T47D (cell line): ENCODE measurements at places on chromosomes 4 and X.

DNA sequence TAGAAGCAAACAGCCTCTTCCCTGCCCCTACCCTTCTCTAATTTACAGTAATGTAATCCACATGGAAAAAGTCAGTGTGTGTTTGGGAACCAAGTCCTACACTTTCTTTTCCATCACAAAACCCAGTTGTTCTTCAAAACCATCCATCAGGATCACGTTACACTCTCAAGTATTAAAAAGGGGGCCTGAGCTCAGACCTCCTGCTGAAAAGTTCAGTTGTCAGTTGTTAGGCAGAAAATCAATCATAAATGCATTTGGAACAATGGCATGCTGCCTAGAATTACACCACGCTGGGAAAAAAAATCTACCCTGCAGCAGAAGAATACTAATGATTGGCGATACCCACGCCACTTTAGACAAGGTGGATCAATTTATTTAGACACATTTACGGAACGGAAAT, 236.5 kb downstream of the PARM1 start:
- DNase-seq, result no peak

DNA sequence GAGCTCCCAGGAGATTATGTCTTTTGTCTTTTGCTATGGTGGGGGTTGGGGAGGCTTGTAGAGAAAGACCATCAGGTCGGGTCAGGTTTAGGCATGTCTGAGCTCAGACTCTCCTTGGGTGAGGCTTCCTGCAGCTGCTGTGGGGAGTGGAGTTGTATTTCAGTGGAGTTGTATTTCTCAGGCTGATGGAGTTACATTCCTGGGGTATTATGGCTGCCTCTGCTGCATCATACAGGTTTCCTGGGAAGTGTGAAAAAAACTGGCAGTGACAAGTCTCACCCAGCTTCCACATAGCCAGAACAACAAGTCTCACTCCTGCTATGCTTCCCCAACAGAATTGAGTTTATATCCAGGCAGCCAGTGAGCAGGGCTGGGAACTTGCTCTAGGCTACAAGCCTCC, 119.3 kb downstream of the VSIG4 start:
- no peak for DNase-seq

DNA sequence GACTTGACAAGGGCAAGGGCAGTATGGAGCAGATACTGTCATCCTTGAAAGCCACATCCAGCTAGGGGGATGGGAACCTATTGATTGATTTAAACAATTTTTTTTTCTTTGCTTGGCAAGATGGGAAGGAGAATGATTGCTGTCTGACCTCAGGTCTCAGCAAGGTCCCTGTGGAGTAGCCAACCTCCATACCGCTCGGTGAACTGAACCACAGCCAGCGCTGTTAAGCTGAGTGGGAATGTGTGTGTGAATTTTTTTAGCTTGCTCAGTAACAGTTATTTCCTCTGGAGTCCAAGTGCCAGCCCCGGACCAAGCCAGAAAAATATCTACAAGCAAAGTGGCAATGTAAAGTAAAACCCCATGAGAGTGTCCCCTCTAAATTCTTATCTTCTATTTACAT, 25.9 kb downstream of the DCX start:
- no peak for DNase-seq

DNA sequence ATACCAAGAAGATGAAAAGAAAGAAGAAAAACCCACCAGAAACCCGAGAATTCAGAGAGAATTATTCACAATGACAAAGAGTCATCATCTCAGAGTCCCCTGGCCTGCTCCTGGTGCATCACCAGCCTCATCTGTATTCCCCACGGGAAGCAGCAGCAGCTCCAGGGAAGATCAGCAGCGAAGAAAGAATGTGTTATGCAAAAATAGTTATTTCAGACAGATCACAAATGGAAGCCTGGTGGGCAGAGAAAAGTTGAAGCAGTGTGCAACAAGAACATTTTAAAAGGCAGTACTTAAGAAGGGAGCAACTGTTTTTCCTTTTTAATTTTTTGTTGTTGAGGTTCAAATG, 189.2 kb downstream of the PPP3CA start:
- no peak for DNase-seq

GRCh38 chr4:76214177-76214675, 602 bp upstream of the SCARB2 start:
- no peak for DNase-seq

DNA sequence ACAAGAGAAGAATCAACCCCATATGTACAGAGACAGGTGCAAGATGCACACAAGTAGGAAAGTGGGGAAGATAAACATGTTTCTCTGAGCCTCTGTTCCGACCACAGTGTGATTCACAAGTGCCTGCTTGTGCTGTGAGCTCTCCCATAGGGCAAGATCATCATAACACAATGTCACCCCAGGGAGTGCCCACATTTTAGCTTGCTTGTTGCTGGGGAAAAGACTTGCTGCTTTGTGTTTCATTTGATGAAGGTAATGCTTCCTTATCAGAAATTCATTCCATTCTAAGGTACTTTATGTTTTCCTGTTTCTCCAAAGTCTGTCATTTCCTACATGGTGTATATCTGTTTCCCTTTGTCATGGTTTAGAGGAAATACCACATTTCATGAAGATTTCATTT, 304.5 kb upstream of the DIPK2B start:
- DNase-seq, result no peak

DNA sequence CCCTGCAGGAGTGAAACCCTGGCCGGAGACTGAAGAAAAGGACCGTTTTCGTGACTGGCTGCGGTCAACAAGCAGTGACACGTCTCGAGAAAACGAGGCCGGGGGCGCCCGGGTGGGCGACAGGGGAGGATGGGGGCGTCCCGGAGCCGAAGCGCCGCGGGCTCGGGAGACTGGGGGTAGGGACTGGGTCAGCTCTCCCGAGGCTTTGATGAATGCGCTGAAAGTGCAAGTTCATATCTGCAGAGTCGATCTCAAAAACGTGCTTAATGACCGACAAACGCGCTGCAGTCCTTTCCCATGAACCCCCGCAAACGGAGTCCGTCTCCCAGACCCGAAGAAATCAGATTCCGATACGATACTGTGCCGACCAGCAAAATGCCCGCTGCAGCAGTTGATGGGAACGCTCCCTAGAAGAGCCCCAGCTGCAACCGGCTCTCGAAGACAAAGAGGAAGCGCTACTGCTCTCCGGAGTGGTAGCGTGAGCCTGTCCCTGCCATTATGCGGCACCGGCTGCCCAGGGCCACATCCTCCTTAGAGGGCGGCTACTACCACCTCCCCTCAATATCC, 806 bp upstream of the CD99L2 start:
- DNase-seq, result no peak

- DNase-seq, result no peak
These were observed 41.3 kb downstream of the RHOH start for GRCh38 chr4:40238008-40238699.

DNA sequence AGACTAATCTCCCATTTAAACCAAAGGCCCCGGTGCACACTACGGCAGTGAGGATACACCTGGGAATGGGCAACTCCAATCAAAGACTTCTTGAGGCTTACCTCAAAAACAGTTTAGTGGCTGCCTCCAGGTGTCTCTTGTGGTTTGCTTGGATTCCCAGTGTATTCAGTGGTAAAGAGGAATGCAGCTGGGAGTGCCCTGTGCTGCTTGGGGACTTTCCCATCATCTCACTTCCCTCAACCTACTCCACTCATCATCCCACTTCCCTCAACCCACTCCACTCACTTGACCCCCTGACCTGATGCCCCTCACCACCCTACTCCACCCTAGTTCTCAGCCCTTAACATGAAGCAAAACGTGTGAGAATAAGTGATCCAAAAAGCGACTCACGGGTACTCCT, 177.3 kb upstream of the ETNPPL start:
- DNase-seq, result peak; percentile 72

DNA sequence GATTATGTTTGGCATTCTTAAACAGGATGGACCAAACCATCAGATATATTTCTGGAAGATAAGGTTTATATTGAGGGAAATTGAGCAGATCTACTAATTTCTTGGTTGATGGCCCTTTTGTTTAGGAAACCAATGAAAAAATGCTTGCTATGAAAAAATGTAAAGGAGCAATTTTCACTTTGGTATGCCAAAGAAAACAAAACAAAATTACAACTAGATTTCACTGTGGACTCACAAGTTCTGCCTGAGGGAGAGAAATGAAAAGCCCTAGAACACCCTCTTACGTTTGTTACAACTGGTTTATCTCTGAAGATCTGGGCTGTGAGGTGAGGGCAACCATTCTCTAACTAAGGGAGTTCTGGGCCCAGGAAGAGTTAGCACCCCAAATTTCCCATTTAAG, 122.5 kb upstream of the IL15 start:
- no peak for DNase-seq

DNA sequence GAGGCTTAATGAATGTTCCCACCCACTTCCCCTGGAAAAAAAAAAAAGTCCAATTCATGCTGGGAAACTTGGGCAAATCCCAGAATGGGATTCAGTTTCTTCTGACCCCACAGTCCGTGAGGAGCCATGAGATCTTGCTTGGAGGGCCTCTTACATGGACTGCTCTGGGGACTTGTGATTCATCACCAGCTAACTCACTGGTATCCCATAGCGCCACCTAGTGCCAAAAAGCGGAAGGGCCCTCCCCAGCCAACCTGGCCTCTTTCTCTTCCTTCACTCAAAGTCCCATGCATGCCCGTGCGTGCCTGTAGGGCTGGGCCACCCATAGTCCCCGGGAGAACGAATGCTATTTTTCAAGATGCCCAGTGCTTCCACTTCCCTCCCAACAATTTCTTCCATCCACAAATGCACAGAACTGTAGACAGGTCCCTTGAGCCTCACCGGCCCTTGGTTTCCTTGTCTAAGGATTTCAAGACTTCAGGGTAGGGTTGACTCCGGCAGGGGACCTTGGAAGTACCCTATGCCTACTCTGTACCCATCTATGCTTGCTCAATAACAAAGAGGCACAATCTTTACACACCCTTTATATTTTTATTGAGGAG, 5.1 kb downstream of the RTL5 start:
- peak; percentile 18 for DNase-seq

DNA sequence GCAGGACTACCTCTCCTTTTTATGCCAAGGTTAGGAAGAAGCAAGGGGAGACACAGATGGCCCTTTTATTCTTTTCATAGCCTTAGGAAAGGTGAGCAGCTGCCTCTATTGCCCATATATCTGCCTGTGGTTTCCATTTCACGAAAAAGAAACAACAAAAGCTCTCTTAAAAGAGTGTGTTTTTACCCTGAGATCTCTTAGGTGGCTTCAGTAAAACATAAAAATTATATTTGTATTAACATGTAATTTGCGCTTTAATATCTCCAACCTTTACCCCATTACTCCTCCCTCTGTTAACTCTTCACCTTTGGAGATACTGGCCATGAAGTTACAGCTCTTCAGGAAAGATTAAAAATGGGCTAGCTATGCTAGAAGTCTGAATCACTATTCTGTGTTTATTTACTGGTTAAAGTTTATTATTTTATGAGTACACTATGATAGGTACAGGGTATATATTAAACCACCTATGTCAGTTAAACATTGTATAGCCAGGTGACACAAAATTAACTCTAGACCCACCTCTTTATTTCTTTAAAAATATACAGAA, 15.0 kb upstream of the SULT1B1 start:
- no peak for DNase-seq

- DNase-seq, result peak; percentile 34
These were observed 27.2 kb downstream of the TMSB4X start for GRCh38 chrX:13001961-13002671.

- no peak for DNase-seq
These were observed 412.7 kb upstream of the TENM3 start for GRCh38 chr4:181830404-181831035.

DNA sequence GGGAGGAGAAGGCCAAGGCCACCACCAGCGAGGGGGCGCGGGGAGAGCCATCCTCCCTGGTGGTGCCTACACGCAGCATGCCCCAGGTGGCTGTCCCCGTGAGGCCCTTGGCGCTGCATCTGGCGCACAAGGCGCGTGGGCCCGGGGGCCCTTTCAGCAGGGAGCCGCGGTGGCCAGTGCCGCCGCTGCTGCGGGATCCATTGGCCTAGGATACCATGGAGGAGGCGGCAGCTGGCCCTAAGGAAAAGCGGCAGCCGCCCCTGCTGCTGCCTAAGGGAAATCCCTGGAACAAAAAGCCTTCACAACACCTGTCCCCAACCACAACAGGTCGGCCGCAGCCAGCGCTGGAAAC, 1059.6 kb downstream of the TECRL start:
- no peak for DNase-seq

GRCh38 chr4:114999880-115000279, 113.5 kb downstream of the NDST4 start:
- DNase-seq, result no peak

DNA sequence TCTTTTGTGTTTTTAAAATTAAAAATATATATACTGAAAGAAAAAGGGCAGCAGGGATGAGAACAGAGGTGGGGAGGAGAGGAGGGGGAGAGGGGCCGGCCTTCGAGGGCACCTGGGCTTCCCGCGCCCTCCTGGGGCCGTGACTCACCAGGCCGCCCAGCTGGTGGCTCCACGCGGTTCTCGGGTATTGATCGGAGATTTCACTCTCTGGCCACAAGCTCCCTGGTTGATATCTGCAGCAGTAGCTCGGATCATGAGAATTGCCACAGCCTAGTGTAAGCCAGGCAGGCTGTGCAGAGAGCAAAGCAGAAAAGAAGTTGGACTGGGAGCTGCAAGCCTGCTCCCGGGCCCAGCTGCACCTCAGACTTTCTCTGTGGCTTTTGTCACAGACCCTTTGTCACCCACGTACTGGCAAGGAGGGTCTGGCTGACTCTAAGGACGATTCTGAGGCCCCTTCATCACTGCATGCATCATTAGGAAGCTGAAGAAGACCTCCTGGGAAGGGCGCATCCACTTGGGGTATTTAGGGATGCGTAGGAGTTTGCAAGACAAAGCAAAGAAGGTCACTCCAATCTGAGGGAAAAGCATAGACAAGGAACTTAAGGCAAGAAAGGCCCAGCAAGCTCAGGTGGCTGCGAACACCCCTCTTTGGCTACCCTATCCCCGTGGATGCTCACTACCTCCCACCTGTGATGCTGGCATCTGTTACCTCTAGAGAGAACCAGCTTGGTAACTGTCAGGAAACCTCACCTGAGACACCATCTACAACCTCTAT, 71.7 kb downstream of the CPZ start:
- no peak for DNase-seq

- DNase-seq, result peak; percentile 1
These were observed 52.1 kb downstream of the XAGE2 start for GRCh38 chrX:52420824-52421443.

GRCh38 chrX:54964766-54965497, 29.1 kb downstream of the PFKFB1 start:
- no peak for DNase-seq

DNA sequence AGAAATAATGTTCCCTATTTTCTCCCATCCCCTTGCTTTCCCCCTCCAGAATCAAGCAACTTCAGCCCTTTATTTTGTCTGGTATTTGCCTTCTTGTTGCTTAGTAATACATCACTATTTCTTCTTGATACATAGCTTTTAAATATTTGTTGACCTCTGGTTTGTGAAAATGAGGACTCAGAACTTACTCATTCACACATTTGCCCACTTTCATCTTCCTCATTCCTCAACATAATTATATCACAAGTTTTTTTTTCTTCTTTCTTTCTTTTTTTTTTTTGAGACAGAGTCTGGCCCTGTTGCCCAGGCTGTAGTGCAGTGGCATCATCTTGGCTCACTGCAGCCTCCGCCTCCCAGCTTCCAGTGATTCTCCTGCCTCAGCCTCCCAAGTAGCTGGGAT, 28.9 kb upstream of the NDUFC1 start:
- DNase-seq, result no peak
